ENCODE measurements at places on chromosomes 2 and 18.

DNA sequence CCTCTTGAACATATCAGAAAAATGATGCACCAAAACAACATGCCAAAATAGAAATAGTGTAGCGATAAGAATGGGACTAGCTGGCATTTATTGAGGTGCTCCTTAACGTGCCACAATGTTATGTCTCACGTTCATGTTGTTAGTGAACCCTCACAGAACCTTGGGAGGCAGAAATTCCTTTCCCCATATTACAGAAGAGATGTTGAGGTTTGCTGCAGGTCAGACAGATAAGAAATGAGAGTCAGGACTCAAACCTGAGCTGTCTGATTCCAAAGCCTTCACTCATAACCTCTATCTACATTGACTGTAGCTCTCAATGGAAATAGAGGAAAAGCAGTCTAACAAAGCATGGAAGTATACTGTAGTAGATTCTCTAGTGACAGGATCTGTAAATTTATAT lies 163.3 kb upstream of the STK17B start:
- DNase-seq: peak; percentile 72

DNA sequence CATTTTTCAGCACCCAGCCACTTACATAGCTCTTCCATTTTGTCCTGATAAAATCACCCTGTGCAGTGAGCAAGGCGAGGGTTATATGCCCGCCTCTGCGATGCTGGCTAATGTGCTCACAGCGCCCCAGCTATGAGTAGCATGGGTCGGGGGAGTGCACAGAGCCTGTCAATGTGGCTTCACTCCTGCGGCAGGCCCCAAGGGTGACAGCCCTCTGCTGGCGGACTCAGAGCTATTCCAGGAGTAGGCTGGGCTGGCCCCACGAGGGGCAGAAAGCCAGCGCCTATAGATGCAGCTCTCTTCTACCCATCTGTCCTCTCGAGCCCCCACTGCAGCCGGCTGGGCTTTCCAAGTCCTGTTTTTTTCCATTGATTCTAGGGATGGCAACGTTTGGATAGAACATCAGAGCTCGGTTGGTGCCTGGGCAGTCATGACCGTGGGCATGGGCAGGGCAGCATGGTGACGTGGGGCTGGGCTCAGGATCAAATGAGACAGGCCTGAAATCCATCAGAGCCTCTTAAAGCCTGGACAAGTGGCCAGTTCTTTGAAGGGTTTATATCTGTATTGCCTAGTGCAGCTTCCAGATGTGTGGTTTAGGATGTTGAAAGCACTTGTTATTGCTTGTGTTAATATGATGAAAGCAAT lies 134.7 kb downstream of the MCFD2 start:
- peak; percentile 7 for DNase-seq

DNA sequence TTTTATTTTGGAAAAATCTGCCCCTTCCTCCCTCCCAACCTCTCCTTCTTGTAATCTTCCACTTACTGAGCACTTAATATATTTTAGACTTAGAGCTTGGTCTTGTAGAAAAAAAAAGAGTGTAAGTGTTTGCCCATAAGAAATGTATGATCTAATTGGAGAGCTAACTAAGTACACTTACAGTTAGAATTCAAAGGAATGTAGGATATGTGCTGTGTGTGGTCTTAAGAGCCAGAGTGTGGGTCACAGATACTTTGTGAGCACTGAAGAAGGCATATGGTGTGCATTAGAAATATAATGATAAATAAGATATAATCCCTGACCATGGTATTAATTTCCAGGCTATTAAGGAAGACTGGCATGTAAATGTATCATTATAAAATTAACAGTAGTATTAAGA lies 91.8 kb upstream of the ZNF521 start:
- no peak for DNase-seq

DNA sequence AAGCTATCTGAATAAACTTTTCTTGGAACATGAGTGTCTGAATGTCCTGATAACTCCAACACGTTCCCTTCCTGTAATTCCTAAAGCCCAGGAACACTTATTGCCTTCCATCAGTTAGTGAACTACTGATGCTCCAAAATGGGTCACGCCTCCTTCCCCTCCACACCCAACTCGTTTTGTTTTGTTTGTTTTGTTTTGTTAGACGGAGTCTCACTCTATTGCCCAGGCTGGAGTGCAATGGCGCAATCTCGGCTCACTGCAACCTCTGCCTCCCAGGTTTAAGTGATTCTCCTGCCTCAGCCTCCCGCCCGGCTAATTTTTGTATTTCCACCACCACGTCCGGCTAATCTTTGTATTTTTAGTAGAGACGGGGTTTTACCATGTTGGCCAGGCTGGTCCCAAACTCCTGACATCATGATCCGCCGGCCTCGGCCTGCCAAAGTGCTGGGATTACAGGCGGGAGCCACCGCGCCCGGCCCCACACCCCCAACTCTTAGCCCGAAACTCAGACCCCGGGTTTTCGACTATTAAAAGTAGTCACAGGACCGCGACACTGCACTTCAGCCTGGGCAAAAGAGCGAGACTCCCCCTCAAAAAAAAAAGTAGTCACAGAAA lies 774 bp downstream of the IER3IP1 start:
- DNase-seq: no peak

- DNase-seq: no peak
Observed at GRCh38 chr2:237431837-237432236, 17.9 kb upstream of the COL6A3 start.

DNA sequence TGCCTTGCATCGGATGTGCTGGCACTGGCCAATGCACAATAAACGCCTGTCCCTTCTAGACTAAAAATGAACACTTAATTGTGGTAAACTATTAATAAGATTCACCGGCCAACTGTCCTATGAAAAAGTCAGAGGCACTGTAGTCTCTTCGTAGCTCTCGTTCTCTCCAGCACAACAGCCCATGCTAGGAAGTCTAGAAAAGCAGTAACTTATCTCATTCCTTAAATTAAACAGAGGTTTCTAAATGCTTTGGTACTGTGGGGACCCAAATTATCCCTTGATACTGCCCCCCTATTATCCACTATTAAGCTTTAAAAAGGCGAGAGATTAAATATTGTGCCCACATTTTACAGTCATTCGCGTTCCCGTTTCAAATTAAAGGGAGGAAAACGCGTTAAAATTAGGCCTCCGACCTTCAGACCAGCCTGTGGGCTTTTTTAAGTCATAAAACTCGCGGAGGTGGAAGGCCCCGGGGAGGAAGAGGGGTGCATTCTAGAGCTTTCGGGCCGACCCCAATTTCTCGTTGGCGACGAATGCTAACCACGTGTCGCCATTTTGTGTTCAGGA lies 1.5 kb upstream of the PCBP1 start:
- DNase-seq: no peak

GRCh38 chr2:74828543-74828942 lies 5.4 kb upstream of the HK2 start:
- no peak for DNase-seq

DNA sequence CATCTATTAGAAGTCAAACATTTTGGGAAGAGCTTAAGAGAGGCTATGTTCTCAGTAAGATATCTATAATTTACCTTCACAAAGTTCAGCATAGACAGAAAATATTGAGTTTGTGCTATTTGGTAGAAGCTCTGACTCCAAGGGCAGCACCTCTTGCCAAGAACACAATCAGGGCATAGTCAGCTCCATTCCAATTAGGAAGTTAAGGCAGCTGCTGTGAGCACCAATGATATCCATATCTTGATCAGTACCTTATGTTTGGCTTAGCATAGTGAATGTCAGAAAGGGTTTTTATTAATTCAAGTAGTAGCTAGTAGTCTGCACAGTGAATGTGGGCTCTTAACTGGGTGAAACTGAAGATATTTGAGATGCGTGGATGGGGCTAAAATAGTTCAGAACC lies 86.4 kb upstream of the SPRED2 start:
- no peak for DNase-seq

GRCh38 chr18:10470429-10470828 lies 16.0 kb downstream of the APCDD1 start:
- DNase-seq: no peak

- DNase-seq: no peak
Observed at GRCh38 chr2:143261986-143262385, 132.8 kb downstream of the ARHGAP15 start.

GRCh38 chr2:237711458-237712150 lies 84.2 kb downstream of the LRRFIP1 start:
- no peak for DNase-seq

GRCh38 chr18:55283309-55283708 lies 304.7 kb downstream of the TCF4 start:
- DNase-seq: no peak

DNA sequence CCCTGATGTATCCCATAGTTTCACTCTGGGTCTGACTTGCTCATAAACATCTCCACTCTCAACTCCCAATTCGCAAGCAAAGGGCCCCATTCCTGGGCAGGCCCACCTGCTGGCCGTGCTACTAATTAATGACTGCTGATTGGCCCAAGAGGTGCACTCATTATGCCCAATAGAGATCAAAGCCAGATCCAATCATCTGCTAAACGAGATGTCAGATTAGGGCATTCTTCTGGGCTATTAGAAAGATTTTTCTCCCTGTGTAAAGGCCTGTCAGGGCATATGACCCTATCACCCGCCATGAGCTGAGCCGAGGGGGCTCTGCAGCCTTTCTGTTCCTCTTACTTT lies 103.4 kb upstream of the HAAO start:
- no peak for DNase-seq

- DNase-seq: no peak
Observed at GRCh38 chr2:196171946-196172345, 568 bp upstream of the STK17B start.

DNA sequence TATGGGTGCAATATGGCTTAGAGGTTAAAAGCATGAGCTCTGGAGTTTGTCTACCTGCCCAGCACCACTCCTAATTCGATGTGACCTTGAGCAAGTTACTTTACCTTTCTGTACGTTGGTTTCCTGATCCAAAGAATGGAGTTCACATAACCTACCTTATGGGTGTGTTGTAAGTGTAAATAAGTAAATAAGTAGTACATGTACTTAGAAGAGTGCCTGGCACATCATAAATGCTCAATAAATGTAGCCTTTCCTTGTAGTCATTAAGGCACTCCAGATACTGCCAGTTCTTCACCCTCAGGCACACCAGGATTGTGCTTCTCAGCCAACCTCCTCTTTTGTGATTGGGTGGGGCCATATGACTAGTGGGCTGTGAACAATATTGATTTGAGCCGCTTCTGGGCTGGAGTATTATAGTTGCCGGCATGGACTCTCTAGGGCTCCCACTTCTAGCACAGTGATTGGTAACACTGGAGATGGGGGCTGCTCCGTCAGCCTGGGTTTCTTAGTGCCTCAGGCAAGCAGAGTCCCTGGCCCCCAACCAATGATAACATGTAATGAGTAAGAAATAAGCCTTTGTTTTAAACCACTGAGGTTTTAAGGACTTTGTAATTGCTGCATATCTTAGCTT lies 101.7 kb upstream of the NOSTRIN start:
- DNase-seq: no peak

GRCh38 chr2:74682501-74682900 lies 28.5 kb downstream of the SEMA4F start:
- no peak for DNase-seq

GRCh38 chr2:76958749-76959148 lies 563.4 kb downstream of the LRRTM4 start:
- peak; percentile 56 for DNase-seq

GRCh38 chr2:47226132-47226922 lies 71.2 kb upstream of the STPG4 start:
- no peak for DNase-seq

DNA sequence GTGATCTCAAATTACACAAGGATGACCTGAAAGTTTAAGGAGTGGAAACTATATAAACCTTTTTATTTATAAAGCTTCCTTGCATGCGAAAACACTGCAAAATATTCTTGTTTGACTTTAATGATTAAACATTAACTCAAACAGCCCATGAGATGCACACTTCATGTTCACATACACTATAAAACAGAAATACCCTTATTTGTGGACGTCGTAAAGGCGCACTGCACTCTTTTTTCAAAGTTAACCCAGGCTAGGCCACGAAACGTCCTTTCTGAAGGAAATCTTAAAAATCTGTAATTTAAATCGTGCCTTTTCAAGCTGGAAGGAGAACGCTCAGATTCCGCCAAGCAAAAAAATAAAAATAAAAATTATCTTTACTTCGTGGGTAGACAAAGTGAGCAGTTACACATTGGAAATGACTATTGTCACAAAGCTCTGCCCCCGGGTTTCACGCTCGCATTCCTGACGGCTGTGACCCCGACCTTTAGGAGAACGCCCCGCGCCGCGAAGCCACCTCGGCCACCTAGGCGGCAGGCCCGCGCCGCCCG lies 728 bp downstream of the FAM168B start:
- DNase-seq: no peak

- no peak for DNase-seq
Observed at GRCh38 chr2:43119303-43119702, 107.1 kb downstream of the ZFP36L2 start.

- no peak for DNase-seq
Observed at GRCh38 chr2:105144152-105144940, 97.2 kb upstream of the GPR45 start.

DNA sequence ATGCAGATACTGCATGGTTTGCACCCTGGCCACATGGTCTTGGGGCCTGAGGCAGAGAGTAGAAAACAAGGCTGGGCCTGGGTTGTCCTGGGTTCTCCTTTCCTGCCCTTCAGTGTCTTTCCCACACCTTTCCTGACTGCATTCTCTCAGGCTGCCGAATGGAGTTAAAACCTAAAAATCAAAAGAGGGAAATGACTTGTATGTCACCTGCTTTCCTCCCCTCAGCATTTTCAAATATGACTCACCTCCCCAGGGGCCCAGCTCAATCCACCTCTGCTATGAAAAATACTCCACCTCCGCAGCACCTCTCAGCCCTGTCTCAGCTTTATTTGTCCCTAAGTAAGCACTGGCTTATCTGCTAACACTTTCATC lies 457.8 kb upstream of the MEX3C start:
- DNase-seq: no peak

DNA sequence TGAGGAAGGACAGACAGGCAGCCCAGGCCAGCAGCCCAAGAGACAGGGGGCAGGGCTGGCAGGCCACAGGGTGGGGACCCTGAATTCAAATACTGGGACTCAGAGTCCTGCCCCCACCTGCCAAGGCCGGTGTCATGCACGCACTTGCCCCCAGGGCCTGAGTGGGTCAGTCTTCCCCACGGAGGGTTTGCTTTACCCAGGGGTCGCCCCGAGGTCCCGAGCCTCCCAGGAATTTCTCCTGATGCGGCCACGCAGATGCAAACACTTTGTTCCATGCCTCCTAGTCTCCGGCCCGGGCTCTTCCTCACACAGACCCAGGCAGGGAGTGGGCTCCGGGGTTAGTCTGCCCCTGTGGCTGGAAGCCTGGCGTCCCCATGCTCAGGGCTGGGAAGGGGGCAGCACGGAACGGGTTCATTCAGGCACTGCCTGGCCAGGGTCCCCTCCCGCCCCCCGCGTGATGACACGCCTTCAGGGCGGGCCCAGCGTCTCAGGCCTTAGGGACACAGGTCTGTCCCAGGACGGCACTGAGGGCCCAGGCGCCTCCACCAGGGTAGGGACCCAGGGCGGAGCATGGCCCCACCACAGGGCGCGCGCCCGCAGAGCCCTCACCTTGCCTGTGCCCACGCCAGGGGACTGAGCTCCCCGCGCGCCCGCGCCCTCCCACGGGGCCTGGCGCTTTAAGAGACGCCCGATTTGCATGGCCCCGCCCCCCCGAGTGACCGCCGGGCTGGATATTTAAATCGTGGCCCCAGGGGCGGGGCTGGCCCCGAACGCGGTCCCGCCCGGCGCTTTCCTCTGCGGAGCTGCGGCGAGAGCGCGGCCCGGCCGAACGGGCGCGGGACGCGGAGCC lies at the start of gene SNED1:
Gene SNED1, plus strand, starts transcription at position 763 of the 850 bp plus-strand sequence. CDS start 220 bp downstream, outside the sequence.
- DNase-seq: peak; percentile 63
